PC-3 (cell line): ENCODE measurements at places on chromosomes 4 and X. TPM values are rescaled to one million over a fixed set of nuclear protein-coding genes. Genes with fewer than 3 reads are reported as not detected.

DNA sequence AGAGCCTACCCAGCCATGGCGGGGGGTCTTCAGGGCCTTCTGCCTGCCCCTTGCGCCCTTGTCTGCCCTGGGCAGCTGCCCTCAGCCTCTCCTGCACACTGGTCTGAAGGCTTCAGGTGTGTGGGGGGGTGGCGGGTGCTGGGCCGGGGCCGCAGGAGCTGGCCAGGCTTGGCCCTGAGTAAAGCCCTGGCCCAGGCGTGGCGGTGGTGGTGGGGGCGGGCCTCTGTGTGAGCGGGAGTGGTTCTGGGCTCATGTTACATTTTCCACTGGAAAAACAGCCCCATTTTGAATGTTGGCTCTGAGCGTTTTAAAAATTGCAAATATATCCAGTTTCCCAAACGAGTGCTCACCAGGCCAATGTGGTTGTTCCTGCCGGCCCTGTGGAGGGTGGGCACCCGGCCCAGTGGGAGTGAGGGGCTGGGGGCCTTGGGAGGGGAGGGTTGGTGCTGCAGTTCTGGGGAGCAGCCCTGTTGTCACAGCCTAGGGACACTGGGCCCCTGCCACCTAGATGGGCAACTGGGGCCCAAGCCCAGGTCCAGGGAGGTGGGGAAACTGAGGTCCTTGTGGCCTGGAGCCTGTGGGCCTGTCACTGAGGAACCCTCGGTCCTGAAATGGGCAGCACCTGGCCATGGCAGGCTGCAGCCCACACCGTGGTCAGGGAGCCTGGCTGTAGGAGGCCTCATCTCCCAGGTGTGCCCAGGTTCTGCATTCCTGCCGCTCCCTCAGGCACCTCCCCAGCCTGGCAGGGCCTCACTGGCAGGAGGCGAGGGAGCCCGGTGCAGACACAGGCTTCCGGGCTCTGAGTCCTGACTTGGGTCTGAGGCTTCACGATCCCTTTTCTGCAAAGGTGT is 28.3 kb downstream of the FGFRL1 start:
- H3K4me3 ChIP-seq = no peak overlapping the region
- H3K27me3 ChIP-seq = no peaks in the 10 kb centered on the region
- peaks cover 32% of the 10 kb centered on the region for H3K4me1 ChIP-seq

- no peak overlapping the region for H3K4me3 ChIP-seq
- H3K4me1 ChIP-seq = no peaks in the 10 kb centered on the region
Measured at GRCh38 chr4:90614371-90614770, 487.2 kb downstream of the CCSER1 start.

DNA sequence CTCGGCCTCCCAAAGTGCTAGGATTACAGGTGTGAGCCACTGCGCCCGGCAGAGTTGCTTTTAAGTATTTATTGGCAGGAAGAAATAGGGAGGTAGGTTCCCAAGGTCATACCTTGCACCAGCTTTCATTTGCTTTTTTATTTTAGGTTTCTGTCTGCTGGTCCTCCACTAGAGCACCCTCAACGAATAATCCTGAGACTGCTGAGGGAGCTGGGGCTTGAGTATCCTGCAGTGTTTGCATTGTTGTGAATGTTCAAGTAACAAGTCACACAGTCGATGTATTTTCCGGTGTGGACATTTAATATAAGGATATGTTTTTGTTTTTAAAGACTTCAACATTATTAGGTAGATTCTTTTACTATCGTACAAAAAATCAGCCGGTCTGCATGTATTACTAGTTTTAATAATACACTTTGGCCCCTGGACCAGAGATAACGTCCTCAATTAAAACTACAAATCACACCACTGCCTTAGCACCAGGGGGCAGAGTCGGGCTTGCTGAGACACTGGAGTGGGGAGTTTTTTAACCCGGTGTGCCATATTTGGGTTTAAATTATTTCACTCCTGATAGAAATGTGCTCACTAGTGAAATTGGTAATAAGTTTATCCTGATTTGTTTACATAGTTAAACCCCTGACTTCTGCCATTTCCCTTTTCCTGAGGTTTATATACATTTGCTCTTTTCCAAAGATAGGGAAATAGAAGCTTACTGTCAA is 11.6 kb downstream of the SMIM20 start:
- no peaks in the 10 kb centered on the region; the same call in 1 of the 2 replicates for H3K36me3 ChIP-seq
- H3K4me3 ChIP-seq = no peak overlapping the region
- no peaks in the 10 kb centered on the region for H3K4me1 ChIP-seq

- no peaks in the 10 kb centered on the region for H3K36me3 ChIP-seq
- no peaks in the 10 kb centered on the region for H3K27me3 ChIP-seq
- no peaks in the 10 kb centered on the region for H3K4me1 ChIP-seq
- H3K4me3 ChIP-seq = no peak overlapping the region
- DNase-seq = no peak
Measured at GRCh38 chr4:129738175-129738574, 642.2 kb downstream of the C4orf33 start.

DNA sequence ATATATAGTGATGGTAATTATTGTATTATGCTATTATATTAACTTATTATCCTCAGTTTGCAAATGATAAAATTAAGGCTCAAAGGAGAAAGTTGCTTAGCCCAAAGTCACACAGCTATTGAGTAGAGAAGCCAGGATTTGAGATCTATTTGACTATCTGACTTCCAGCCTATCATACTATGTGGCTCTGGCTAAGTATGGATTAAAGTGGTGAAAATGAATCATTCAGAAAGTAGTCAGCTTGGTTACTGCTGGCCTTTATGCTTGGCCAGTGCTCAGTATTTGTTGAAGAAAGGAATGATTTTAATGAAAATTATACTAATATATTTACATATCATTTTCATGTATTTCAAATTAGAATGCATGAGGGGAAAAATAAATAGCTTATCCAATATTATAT is 219.8 kb downstream of the SHROOM3 start:
- no peak overlapping the region for H3K4me3 ChIP-seq
- no peak for DNase-seq
- H3K27me3 ChIP-seq = no peaks in the 10 kb centered on the region
- peaks cover 27% of the 10 kb centered on the region for H3K4me1 ChIP-seq

DNA sequence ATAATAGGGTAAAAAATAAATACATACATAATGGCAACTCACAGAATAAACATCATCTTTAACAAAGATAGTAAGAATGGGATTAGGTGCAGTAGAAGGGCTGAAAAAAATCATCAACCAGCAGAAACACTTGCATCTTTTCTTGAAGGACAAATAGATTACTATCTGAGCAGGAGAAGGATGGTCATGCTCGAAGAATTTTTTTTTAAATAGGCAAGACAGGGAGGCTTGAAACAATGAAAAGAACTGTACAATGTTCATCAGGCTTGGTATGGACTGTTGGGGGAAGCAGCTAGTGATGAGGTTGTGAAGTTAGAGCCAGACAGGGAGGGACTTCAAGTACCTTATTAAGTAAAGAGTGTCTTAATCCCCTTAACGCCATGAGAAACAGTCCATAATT is 167.4 kb upstream of the LDB2 start:
- no peaks in the 10 kb centered on the region for H3K36me3 ChIP-seq
- no peaks in the 10 kb centered on the region for H3K27me3 ChIP-seq
- H3K4me3 ChIP-seq = no peak overlapping the region
- peaks cover 4% of the 10 kb centered on the region for H3K4me1 ChIP-seq

The UGT8 gene
- total RNA-seq = 1.8 and 3.4 TPM in 2 replicates

The MGARP gene
- total RNA-seq = 0.33 TPM in 1 of 2 replicates, not detected in the other

The SUPT20HL2 gene
- total RNA-seq = not detected in 2 replicates

The IL9R gene
- total RNA-seq = not detected in 2 replicates
